ENCODE measurements at places on chromosomes 12 and 14.

DNA sequence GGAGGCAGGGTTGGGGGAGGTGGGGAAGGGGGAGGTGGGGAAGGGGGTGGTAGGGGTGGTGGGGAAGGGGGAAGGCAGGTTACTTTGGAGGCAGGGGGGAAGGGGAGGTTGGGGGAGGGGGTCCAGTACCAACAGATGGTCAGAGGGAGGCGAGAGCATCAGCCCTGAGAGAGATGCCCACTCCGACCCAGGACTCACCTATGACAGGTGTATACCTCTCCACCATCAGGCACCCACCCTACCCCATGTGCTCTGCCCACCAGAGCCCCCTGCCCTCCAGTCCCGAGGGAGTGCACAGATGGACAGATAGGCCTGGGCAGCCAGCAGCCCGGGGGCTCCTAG is 18.6 kb downstream of the JAG2 start:
- no peak for DNase-seq

GRCh38 chr12:72082986-72083820 is 144.6 kb downstream of the TPH2 start:
- no peak for DNase-seq

DNA sequence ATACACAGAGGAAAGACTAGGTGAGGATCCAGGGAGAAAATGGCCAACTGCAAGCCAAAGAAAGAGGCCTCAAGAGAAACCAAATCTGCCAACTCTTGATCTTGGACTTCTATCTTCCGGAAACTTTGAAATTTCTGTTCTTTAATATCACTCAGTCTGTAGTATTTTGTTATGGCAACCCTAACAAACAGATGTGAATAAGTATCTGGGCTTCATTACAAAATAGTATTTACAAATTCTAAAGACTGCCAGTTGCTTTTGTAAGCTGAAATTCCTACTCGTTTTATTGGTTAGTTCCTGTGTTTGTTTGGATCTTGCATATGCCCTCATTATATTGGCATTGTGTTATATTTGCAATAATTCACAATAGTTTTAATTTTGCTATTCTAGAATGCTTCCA is 143.2 kb upstream of the USP15 start:
- no peak for DNase-seq

- DNase-seq = no peak
Measured at GRCh38 chr14:31124197-31124596, 83.4 kb downstream of the HECTD1 start.

- no peak for DNase-seq
Measured at GRCh38 chr14:95395098-95395737, 75.5 kb upstream of the CLMN start.

- peak; percentile 4 for DNase-seq
Measured at GRCh38 chr12:55073043-55074022, 52.9 kb upstream of the OR9K2 start.

DNA sequence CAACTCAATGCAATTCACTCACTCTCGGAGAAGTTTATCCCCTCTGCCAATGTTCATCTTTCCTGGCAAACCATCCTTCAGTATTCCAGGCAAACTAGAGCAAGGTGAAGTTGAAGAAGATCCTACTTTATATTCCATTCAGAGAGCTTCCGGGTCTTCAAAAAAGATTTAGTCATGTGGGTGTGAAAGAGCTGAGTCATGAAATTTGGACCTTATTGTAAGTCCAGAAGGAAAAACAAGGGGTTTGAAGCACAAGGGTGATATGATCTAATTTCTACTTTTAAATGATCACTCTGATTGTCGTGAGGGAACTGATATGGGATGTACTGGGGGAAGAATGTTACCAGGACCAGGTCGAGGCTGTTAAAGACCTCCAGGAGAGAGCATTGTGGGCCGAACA is 2.8 kb upstream of the PRH2 start:
- DNase-seq = no peak

- no peak for DNase-seq
Measured at GRCh38 chr12:114311974-114312373, 94.0 kb downstream of the TBX5 start.

DNA sequence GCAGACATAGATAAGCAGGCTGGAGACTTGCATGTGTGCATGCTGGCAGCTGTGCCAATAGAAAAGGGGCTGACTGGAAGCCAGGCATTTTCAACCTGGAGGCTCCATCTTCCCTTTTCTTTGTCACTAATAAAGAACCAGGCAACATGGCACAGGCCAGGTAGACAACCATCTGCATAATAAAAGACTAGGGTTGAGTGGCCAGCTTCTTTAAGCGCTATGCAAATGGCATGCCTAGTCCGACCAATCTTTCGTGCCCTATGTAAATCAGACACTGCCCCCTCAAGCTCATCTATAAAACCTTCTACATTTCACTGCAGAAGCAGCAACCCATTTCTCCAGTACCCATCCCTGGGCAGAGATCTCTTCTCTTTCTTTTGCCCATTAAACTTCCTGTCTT is 4.6 kb upstream of the KLRC1 start:
- no peak for DNase-seq

- DNase-seq = no peak
Measured at GRCh38 chr12:57280211-57281062, 29.4 kb upstream of the STAC3 start.

GRCh38 chr14:24880689-24881088 is 169.3 kb downstream of the STXBP6 start:
- DNase-seq = no peak

DNA sequence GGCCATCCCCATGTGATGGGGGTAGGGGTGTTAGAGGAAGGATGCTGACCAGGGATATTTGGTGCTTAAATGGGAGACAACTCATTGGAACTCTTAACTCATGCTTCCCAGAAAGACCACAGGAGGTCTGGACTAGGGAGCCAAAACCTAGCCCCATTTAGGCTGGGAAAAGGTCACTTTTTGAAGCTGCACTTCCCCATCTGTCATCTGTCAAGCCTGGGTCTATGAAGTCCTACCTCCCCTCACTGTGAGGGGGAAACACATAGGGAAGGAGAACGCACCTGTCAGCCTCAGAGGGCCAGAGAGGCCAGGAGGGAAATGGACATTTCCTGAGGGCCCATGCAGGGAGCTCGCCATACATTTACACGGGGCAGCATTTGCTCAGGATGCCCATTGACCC is 321.0 kb downstream of the BCL11B start:
- no peak for DNase-seq

- DNase-seq = no peak
Measured at GRCh38 chr12:132788375-132789098, 26.9 kb upstream of the ANKLE2 start.

DNA sequence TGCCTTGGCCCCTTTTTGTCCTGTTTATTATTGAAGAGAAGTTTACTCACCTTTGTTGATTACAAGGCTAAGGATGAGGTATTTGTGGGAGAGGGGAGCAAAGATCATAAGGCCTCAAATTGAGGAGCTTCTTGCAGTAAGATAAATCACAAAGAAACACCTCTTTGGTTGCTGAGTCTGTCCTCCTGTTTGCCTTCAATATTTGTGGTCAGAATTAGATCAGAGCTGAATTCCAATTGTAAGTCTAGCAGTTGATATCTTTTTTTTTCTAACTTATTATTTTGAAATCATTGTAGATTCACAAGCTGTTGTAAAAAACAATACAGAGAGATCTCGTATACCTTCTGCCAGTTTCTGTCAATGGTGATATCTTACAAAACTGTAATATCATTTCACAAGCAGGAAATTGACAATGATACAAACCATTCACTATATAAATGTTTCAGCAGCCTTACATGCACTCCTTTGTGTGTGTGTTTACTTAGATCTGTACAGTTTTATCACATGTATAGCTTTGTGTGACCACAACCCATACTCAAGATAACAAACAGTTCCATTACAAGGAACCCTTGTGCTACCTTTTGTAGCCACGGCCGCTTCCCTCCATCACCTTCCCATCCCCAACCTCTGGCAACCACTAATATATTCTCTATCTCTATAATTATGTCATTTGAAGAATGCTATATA is 97.4 kb downstream of the KICS2 start:
- no peak for DNase-seq

DNA sequence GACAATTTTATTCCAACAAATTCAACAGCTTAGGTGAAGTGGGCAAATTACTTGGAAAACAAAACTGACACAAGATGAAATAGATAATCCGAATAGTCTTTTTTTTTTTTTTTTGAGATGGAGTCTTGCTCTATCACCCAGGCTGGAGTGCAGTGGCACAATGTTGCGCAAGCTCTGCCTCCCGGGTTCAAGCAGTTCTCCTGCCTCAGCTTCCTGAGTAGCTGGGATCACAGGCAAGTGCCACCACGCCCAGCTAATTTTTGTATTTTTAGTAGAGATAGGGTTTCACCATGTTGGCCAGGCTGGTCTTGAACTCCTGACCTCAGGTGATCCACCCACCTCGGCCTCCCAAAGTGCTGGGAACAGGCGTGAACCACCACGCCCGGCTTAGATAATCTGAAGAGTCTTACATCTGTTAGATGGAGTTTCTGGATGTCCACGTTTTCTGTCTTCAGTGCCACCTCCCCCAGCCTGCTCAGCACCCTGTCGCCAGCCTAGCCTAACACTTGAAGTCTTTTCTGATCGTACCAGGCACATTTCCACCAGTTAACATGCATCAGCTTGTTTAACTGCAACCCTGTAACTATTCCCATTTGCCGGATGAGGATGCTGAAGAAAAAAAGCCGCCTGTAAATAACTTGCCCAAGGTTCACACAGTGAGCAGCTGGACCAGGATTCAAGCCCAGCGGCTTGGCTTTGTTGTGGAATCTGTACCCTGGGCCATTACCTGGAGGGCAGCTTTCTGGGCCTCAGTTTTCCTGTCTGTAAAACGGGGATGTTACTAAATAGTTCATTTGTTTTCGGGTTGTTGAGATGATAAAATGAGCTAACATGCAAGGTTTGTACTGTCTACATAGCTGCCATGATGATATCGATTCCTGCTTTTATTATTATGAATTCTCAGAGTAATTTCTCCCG is 26.4 kb downstream of the FBRSL1 start:
- DNase-seq = no peak

DNA sequence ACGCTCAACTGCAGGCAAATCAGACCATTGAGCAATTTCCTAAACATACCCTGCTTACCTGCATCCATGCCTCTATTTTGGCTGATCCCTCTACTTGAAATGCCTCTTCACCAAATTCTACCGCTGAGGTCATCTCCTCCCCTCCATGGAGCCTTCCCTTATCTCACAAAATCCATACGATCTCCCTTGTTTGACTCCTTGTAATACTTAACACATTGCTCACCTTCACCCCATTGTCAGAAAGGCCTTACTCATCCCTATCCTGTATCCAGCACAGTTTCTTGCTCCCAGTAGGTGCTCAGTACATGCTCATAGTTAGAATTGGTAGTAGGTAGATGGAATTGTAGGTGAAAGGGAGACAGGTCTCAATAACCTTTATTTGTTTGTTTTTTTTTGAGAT is 5.4 kb downstream of the DDN start:
- DNase-seq = no peak

DNA sequence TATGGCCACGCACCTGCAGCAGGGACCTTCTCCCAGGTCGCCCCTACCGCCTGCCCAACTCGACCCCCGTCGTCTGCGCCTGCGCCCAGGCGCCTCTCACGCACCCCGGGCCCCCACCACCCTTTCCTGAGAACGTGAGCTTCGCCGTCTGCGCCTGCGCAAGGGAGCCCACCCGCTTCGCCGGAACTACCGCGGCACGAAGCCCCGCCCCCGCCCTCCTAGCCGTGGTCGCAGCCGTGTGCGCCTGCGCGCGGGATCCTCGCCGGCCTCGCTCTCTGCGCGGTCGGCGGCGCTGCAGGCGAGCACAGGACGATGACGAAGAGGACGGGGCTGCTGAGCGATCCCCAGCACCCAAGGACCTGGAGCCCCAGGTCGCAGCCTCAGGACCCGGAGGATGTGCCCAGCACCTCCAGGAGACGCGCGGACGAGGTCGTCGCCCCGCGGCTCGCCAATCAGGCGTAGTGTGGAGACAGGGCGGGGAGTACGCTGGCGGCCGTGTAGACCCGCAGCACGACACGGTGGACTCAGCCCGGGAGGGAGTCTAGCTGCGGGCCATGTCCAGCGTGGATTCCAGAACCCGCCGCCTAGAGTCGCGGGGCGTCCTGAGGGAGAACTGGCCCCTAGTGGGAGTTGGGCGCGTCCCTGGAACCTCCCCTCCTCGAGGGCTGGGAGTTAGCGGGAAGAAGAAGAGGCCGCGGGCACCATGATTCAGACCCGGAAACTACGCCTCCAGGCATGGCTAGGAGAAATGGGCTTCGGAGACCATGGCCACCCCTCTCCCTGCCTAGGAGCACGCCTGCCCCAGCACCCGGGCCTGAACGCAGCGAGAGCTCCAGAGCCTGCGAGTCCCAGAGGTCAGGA is 1120.8 kb upstream of the TMEM132C start:
- no peak for DNase-seq

DNA sequence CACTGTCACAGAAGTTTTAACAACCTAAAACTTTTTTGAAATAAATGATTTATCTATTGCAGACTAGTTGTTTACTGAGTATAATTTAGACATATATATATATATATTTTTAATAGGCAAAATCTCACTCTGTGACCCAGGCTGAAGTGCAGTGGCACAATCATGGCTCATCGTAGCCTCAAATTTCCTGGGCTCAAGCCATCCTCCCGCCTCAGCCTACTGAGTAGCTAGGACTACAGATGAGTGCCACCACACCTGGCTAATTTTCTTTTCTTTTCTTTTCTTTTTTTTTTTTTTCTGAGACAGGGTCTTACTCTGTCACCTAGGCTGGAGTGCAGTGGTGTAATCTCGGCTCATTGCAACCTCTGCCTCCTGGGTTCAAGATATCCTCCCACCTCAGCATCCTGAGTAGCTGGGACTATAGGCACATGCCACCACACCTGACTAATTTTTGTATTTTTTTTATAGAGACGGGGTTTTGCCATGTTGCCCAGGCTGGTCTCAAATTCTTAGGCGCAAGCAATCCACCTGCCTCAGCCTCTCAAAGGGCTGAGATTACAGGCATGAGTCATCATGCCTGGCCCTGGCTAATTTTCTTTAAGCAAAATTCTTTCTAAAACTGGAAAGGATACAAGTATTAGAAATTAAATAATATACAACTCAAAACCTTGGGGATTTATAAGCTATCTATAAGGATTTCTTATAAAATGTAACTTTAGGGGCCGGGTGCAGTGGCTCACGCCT is 23.1 kb downstream of the EEA1 start:
- DNase-seq = no peak

DNA sequence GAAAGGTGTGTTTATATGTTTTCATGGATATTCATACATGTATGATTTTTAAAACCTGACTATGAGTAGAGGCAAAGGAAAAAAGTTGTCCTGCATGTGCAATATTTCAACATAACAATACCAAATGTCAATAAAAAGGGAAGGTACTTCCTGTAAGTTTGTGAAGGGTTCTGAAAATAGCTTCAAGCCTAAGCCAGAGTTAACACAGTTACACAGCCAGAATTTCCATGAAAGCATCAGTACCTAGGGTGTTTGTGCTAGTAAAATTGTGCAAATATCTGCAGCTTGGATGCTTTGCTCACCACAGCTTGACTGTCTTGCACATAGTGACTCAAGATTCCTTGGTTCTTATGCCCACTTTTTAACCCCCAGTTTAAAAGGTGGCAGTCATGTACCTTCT is 193.1 kb upstream of the FAR2 start:
- no peak for DNase-seq

Data from DMS 273 treated with DMSO at 0.1 percent for 48 hours (cell line).